Stomach (tissue), 19 donors: ENCODE measurements at places on chromosomes 7 and 10. TPM values are rescaled to one million over a fixed set of nuclear protein-coding genes. Genes with fewer than 3 reads are reported as not detected.
A peak's percentile ranks its signal among the peaks of the same experiment; 100 is the strongest.

DNA sequence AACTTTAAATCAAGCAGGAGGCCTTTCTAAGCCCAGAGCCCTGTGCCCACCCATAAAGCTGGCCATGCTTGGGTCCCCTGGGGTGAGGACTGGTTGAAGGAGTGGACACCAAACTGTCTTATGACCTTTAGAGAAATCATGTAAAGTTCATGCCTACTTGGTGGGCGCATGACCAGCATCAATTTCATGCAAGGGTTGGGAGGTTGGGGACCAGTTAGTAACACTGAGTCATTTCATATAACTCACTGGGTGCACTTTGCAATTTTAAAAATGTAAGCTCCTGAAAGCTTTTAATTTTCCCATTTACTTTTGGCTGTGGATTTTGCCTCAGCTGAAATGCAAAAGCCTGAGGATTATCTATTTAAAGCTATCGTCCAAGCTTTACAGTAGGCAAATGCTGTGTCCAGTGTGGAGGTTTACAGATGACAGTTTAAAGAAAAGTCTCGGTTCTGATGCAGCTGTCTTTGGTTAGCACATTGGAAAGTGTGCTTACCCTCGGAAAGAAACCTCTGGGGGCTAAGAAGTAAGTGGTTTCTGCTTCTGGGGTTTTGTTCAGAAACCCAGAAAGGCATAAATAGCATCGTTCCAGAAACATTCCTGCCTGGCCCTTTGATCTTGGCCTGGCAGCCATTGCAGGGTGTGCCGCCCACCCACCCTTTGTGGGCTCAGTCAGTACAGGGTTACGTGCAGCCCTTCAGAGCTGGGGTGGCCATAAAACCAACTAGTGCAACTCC, 48.8 kb upstream of the CHST15 start:
- H3K27me3 ChIP-seq = no peaks in the 10 kb centered on the region
- H3K27ac ChIP-seq = no peak overlapping the region
- no peak overlapping the region for H3K4me3 ChIP-seq
- no peak for DNase-seq
- H3K36me3 ChIP-seq = no peaks in the 10 kb centered on the region

Gene KLF14
- total RNA-seq = not detected

Gene GPRIN2
- total RNA-seq = 27.8 TPM

Gene ZNF503
- total RNA-seq = 11.2 TPM

DNA sequence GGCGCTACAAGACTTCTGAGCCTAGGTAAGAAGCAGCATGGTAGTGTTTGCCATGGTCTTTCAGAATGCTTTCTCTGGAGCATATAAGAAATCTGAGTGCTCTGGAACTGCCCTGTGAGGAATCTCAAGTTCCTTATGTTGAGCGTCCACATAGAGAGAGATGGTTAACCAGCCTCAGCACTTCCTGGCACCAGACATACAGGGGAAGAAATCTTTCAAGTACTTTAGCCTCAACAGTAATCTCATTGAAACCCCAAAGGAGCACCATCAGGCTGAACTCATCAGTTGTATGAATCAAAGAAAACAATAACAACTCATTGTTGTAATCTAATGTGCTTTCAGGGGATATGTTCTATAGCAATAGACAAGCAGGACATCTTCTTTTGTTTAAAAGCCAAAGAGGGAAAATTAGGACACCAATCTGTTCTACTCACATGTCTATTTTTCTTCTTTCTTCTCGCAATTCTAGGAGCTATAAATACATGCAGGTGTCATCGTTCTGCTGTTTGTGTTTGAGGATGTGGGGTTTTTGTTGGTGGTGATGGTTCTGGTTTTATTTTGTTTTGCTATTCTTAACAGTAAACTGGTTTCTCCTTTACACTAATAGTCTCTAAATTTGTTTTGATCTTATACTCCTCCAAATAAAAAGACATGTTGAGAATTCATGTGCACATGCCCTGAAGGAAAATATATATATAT, 1145.0 kb upstream of the LRRN3 start:
- DNase-seq = no peak
- H3K36me3 ChIP-seq = no peaks in the 10 kb centered on the region
- no peak overlapping the region for H3K4me3 ChIP-seq
- H3K27ac ChIP-seq = no peak overlapping the region
- H3K4me1 ChIP-seq = no peaks in the 10 kb centered on the region
- H3K27me3 ChIP-seq = no peaks in the 10 kb centered on the region

Gene SPDYE2
- not detected for total RNA-seq

Gene SORCS3
- total RNA-seq = not detected

DNA sequence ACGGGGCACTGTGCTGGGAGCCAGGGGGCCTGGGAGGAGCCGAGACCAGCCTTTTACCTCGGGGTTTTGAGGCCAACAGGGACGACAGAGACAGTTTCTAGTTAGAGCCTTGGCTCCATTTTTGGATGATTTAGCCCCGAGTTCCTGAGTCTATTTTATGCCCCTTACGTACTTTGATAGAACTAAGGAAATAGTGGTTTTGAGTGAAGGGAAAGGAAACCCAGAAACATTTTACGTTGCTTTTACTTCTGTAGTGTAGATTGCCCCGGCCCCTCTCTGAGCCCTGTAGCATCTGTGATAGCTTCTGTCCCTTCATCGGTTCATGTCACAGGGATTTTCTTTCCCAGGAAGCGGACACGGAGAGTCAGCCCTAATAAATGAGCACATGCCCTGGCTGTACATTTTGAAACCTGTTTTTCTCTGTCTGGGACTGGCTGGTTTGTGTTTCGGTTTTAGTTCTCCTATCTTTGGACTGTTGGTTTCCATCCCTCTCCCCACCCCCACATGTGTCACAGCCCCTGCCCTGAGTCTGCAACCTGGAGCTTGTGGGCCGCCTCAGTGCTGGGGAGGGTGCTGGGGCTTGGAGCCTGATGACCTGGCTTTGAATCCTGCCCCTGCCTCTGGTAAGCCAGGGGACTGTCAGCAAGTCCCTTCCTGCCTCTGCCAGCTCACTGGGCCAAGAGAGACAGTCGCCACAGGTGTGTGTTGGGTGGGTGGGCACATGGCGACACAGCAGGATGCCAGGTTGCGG, 6.9 kb upstream of the ORAI2 start:
- DNase-seq = peak; percentile 58
- no peak overlapping the region for H3K4me3 ChIP-seq
- H3K4me1 ChIP-seq = peaks cover 11% of the 10 kb centered on the region
- peak overlapping the region; percentile 69 for H3K27ac ChIP-seq
- H3K36me3 ChIP-seq = peaks cover 63% of the 10 kb centered on the region
- no peaks in the 10 kb centered on the region for H3K27me3 ChIP-seq
